ENCODE measurements at places on chromosomes 2 and 18. TPM values are rescaled to one million over a fixed set of nuclear protein-coding genes. Genes with fewer than 3 reads are reported as not detected.

G6PC2 gene
- total RNA-seq: not detected

UGT1A4 gene
- total RNA-seq: not detected

IL36A gene
- not detected for total RNA-seq

MC2R gene
- total RNA-seq: not detected

UBE2E3 gene
- 68.6 TPM for total RNA-seq

UGT1A8 gene
- 0.07 TPM for total RNA-seq

CLEC4F gene
- not detected for total RNA-seq

ACADL gene
- total RNA-seq: 0.07 TPM

MARCO gene
- total RNA-seq: 0.36 TPM

SRD5A2 gene
- not detected for total RNA-seq

CGREF1 gene
- total RNA-seq: 8.6 TPM

CRYBA2 gene
- not detected for total RNA-seq

SESTD1 gene
- 23.3 TPM for total RNA-seq

PMAIP1 gene
- 18.0 TPM for total RNA-seq

C2orf81 gene
- 2.7 TPM for total RNA-seq

SCN9A gene
- total RNA-seq: 4.8 TPM

TCF23 gene
- not detected for total RNA-seq

SAG gene
- not detected for total RNA-seq

ADD2 gene
- 24.0 TPM for total RNA-seq

CNDP1 gene
- not detected for total RNA-seq

RIT2 gene
- total RNA-seq: not detected

MORN2 gene
- total RNA-seq: 37.3 TPM

TUBA3E gene
- total RNA-seq: 0.62 TPM

NFATC1 gene
- 6.2 TPM for total RNA-seq

GALNT13 gene
- total RNA-seq: 10.7 TPM

MEP1B gene
- total RNA-seq: 0.05 TPM

TSPYL6 gene
- total RNA-seq: not detected

KCNJ13 gene
- total RNA-seq: not detected

PTH2R gene
- not detected for total RNA-seq

ZNF396 gene
- total RNA-seq: 0.71 TPM

SLC5A7 gene
- not detected for total RNA-seq

NGEF gene
- 18.1 TPM for total RNA-seq

LYG1 gene
- total RNA-seq: 1.6 TPM

SMYD1 gene
- not detected for total RNA-seq

SLC14A1 gene
- not detected for total RNA-seq

LRP2 gene
- not detected for total RNA-seq

MOGAT1 gene
- total RNA-seq: not detected

TIGD1 gene
- 4.6 TPM for total RNA-seq

ATRAID gene
- 216 TPM for total RNA-seq

LOXL3 gene
- 0.64 TPM for total RNA-seq

KLHL14 gene
- total RNA-seq: not detected

MOCOS gene
- total RNA-seq: 4.4 TPM

TRMT61B gene
- total RNA-seq: 14.8 TPM

SERPINB12 gene
- total RNA-seq: not detected

STON1 gene
- total RNA-seq: 0.38 TPM

VAMP8 gene
- total RNA-seq: 17.3 TPM

AQP4 gene
- not detected for total RNA-seq

LINC00305 gene
- not detected for total RNA-seq

SERPINB11 gene
- 0.17 TPM for total RNA-seq

TTN gene
- total RNA-seq: under 0.01 TPM

IKZF2 gene
- 0.13 TPM for total RNA-seq

Measured in A549 treated with GW870086 at 1 μM for 4 hours (cell line).